ENCODE measurements at places on chromosomes 7 and 10.

DNA sequence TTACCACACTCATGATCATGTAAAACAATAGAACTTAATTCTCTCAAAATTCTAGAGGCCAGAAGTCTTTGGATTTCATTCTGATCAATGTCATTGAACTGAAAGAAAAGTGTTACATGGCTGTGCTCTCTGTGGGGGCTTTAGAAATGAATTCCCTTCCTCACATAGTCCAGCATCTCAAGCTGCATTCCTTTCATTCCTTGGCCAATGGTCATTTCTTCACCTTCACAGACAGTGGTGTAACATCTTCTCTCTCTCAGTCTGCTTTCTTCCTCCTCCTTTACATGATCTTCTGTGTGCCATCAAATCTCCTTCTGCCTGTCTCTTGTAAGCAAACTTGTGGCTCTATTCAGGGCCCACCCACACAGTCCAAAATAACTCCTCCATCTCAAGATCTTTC lies 735.3 kb downstream of the SUGCT start:
- DNase-seq: no peak

GRCh38 chr10:45253183-45253914 lies 62.1 kb downstream of the OR13A1 start:
- no peak for DNase-seq

DNA sequence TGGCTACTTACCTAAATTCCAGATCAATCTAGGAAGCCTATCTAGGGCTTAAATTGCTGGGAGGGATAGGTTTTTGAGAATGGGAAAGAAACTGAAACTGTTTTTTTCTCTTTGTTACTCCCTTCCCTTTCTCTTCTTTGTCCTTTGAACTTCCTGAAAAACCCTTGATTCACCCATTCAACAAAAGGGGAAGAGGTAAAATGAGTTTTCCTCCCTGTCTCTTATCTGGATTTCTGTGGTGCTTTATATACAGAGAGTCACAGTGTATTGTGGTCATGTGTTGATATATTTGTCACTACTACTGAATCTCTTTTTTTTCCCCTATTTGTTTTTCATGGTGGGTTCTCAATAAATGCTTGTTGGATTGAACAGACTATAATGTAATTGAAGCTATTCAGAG lies 19.8 kb upstream of the NUP205 start:
- DNase-seq: no peak

- DNase-seq: no peak
Observed at GRCh38 chr10:70186090-70186489, 15.8 kb upstream of the SAR1A start.

DNA sequence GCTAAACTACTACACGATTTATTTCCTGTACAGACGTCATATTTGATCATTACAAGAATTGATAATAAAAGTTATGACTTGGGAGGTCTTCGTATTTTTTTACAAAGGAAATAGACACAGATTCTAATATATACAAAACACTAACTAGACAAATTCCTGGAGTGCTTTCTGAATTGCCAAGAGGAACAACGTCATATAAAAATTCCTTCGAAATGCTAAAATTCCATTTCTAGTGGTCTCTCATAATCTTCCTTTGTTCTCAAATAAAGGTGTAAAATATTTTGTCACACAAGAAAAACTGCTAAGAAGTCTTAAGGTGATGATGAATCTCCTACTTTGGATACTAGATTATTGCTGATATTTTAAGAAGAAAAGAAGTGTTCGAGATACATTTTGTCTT lies 85.4 kb downstream of the CDK6 start:
- DNase-seq: no peak

DNA sequence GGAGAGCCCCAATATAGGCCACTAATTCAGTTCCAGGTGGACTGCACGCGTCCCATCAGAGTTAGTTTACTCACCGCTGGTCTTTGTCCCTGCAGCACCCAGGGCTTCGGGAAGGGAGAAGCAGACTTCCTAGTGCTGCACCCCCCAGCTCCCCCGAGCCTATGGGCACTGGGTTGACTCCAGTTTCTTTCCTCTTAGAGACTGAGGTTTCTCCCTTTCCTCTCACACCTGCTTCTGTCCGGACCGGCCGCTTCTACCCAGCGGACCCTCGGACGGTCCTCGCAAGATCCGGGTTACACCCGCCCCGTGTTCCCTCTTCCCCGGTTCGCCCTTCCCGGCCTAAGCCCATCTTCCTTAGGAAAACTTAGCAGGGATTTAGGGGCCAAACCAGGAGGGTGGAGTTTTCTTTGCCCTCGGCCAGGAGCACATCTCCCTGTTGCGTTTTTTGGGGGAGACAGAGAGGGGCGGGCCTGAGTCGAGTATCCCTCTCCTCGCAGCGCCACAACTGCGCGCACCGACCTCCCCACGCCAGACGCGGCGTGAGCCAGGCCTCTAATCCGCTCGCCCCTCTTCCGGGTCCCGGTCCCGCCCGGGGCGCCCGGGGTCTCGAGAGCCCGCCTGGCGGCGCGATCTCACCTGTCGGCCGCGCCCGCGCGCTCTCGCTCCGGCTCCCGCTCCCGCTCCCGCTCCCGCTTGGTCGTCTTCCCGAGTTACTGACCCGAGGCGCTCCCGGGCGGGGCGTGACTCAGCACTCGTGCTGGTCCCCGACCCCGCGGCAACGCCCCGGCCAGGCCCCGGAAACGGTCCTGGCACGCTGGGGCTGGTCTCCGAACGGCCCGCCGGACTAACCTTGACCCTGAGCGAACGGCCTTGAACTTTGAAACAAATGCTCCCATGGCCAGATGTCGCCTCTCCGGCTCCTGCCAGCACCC lies at the start of gene AIFM2:
Gene AIFM2 (minus strand): TSS at position 728 of the 932 bp plus-strand sequence. CDS start 8,741 bp downstream, outside the sequence.
- DNase-seq: no peak
